Tibial nerve (tissue), 4 donors: ENCODE measurements at places on chromosomes 3 and 15. TPM values are rescaled to one million over a fixed set of nuclear protein-coding genes. Genes with fewer than 3 reads are reported as not detected.

DNA sequence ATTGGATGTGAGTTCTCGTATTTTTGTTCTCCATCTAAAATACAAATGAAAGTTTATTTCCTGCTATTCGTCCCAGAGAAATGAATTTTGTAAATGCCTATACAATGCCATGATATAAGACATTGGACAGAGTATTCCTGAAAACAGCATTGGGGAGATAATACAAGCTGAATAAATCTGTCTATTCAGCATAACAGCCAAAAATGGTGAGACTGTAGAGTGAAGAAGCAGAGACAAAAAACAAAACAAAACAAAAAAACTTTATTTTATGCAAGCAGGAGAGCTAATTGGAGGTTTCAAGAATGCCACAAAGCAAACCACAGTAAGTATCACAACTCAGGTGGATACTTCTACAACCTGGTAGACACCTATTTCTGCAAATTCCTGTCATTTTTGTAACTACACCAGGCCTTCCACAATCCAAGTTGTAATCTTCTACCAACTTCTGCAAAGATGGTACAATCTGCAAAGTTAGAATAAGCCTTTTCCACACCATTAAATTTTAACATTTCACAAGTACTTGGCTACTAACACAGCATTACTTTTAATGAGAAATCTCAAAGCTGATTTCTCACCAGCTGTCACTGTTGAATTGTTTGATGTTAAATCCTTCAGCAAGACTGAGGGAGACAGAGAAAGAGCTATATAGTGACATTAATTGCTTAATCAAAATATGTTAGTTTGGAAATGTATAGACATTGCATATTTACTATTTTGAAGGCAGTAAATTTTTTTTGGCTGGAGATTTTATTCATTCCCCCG lies 163.1 kb downstream of the CLSTN2 start:
- no peak for DNase-seq

DNA sequence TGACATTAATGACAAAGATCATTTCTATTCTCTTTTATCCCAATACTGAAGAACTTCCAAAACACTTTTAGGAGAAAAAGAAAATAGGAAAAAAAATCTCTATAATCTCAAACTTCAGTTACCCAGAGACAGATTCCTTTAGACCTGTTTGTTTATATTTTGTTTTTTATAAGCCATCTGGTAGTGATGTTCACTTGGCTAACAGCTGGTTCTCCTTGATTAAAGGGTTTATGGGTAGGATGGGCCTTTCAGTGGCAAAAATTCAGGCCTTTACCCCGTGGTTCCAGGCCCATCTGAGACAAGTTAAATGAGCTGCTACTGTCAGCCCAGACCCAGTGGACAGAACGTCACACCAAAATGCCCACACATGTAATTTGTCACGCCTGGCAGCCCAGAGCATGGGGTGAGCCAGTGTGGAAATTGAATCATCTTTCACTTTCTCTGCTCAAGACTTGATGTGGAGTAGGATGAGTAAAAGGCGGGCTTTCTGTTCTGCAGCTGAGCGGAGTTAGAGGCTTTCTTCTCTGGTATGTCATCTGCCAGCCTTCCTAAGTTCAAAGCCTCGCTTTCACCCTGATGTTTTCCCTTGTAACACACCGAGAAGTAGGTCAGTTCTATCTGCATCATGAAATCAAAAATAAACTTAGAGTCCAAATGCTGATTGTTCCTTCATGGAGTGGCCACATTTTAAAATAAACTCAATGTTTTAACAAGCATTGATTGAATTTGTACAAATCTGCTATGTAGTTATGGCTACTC lies 62.5 kb upstream of the SKOR1 start:
- DNase-seq, result no peak

- no peak for DNase-seq
These were observed 412.7 kb upstream of the ONECUT1 start for GRCh38 chr15:53202876-53203275.

DNA sequence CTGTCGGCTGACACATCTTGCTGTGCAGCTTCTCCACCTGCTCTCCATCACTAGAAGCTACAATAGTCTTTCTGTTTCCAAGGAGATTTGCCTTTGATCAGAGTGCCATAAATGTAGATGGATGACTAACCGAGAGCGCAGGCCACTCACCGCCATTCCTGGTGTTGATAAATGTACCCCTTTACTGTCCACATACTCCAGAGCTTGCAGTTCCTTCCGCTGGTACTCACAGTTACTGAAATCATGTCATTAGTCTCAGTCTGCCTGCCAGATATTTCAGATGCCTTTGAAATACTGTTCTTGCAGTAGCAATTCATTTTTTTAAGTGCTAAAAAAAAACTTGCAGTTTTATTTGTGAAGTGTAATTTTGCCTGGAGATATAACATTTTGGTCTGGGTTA lies 72.3 kb downstream of the BLM start:
- no peak for DNase-seq

DNA sequence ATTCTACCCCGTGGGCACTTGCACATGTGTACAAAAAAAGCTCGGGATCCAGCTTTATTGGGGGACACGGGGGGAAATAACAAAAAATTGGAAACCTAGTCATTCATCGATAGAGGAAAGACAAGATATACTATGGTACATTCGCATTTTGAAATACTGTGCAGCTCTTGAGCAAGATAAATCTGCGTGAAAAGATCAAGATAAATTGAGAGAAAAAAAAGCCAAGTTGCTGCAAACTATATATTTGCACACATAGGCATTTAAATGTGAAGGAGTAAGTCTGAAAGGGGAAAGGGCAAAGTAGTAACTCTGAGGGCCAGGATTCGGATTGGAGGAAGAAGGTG lies 620 bp upstream of the UBR1 start:
- DNase-seq, result no peak

Gene SKOR1
- total RNA-seq, result 0.98 TPM

Gene TTBK2
- 20.2 TPM for total RNA-seq
